CD4-positive, alpha-beta T cell treated with Interleukin-15 for 1 hour (primary cell): ENCODE measurements at places on chromosomes 7 and 10.

DNA sequence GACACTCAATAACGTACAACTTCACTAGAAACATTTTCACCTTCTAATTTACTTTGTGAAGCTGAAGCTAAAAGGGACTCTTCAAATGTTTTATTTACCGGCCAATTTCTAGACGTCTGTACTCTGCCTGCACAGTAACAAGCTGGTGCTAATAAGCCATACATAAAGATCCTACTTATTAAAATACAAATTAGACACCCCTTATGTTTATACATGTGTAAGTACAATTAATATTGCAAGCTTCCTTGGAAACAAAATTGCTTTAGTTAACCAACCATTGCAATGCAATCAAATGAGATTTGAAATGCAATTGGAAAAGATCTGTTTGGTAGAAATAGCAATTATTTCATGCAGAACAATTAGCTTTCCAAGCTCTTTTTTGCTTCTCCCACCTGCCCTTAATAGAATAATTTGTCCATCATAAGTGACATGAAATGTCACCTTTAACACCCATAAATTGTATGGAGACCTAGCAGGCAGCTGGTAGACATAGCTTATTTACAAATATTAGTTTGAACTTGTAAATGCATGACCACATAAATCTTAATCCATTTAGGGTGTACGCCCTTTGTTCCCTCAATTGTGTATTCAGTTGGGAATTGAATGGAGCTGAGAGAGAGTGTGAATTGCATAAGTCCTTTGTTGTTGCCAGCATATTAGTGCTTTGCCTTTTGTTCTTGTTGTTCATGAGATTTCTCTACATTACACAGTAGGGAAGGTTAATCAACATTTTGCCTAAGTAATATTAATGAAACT, 277.1 kb downstream of the CACNA2D1 start:
- DNase-seq: no peak

- DNase-seq: no peak
These were observed 3.0 kb downstream of the CALN1 start for GRCh38 chr7:72408966-72409637.

DNA sequence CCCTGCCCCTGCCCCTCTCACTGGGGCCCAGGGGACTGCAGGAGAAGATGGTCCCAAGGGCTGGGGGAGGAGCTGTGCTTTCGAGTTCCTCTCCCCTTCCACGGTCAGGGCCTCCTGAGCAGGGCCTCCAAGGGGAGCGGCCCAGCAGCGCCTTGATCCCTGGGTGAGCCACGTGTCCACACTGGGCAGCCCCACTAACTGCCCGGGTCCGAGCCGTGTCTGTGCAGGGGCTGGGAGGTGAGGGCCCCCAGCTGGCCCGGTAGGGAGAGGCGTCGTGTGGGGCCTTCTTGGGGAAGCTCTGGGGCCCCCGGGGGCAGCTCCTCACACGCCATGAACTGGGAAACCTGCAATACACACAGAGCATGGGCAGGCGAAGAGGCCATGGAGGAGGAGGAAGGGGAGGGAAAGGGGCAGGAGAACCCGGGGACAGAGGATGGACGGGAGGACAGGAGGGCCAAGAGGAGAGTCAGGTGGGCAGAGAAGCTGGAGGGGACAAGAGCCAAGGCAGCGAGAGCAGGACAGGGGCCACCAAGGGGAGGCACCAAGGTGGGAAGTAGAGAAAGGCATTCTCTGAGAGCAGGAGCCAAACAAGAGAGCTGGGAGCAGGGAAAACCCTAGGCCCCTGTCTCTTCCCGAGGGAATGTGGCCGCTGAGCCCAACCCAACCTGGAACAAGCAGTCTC, 32.8 kb downstream of the KCNH2 start:
- DNase-seq: no peak

- DNase-seq: no peak
These were observed 183.2 kb upstream of the LYZL1 start for GRCh38 chr10:29105516-29106215.

DNA sequence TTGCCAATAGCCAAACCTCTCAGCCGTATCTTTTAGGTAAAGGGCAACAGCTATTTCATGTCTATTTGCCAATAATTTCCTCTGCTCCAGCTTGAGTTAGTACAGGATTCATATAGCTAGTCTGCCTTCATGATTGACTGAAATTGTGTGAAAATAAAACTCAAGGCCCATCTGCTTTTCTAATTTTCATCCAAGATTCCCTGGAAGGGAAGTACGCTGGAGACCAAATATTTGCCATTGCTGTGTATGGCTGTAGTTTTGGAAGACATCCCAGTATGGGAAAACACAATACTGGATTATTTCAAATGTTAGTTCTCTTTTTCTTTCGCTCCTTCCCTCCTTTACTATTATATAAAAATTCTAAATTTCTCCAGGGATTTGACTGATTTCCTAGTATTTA, 652.4 kb downstream of the CNTNAP2 start:
- no peak for DNase-seq

GRCh38 chr7:137717811-137718271, 128.9 kb downstream of the DGKI start:
- DNase-seq: no peak

GRCh38 chr7:155961241-155962190, 149.3 kb upstream of the SHH start:
- no peak for DNase-seq

DNA sequence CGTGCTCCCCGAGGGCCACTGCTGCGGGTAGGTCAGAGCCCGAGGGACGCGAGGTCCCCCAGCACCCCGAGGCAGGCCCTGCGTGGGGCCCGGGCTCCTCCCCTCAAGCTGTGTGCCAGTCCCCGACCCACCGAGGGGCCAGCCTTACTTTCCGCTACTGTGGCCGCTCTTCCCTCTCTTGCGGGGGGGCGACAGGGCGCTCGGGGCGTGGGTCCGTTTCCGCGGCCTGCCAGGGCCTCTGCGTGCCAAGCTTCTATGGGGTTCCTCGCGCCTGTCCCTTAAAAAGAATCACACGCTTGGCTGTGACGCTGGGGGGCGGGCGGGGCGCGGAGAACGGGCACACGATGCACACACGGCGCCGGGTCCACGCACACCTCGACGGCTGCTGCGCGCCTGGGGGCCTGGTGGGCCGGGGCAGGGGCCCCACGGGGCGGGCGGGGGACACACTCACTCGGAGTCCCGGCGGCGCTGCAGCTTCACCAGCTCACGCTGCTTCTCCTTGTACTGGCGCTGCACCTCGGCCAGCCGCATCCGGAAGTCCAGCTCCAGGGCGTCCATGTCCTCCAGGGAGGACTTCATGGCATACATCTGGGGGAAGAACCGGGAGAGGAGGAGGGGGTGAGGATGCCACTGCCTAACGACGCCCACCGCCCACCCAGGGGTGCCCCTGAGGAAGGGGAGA, 62.0 kb downstream of the TNRC18 start:
- DNase-seq: no peak

DNA sequence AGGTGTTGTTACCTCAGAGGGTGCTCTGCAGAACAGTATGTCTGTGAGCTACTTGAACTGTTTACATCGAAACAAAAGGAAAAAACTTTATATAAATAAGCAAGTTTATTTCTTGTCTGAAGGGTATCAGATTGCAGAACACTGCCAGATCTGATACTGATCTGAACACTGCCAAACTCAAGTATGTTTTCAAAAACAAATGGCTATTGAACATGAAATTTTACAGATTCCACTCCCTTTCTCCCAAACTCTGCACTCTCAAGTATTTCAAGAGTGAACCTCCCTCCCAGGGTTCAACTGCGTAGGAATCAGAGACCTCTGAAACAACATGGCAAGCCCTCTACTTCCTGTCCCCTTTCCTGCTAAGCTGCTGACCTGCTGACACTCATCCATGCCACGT, 216.6 kb downstream of the ZNF33B start:
- no peak for DNase-seq

GRCh38 chr7:29815181-29816105, 9.1 kb downstream of the WIPF3 start:
- no peak for DNase-seq

DNA sequence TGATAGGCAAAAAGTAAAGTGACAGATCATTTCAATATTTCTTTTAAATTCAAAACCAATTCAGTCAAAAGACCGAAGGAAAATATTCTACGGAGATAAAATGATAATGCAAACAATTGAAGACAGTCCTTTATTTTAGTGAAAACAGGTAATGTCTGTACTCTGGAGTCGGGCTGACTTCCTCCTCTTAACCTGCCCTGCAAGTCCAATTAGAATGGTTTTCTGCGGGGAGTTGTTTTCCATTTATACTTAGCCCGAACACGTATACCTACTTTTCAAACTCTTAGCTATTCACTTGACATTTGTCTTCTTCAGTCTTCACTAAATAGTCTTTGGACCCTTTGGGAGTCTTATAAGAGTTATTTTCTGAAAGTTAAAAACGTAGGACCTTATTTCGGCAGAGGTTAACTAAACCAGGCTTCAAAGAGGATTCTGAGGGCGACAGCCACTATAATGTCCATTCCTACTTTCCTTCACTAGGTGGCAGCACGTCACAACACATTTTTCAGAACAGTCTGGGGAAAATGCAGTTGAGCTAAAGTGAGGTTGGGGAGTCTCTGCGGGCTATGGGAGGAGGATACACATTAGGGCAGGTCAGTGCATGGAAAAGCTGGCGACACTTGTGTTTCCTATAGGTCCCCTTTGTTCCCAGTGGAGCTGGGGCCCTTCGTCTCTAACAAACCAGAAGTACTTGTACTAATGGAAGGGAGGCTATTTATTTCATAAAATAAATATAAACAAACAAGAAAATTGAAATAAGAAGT, 472.0 kb downstream of the KCNMA1 start:
- DNase-seq: peak; percentile 20

DNA sequence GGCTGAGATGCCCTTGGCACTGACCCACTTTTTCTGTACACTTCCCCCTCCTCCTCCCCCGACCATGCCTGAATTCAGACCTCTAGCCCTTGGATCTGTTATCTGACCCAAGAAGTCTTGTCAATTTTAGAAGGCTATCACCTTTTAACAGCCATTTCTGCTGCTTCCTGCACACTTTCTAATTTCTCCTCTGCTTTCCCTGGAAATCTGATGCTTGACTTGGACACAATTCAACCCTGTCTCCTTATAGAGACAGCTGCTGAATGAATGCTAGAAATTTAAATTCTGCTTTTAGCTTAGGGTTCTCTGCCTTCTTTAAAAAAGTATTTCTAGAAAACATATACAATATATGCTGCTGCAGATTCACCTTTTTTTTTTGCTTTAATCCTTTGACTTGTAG, 417.9 kb upstream of the KLF6 start:
- no peak for DNase-seq

GRCh38 chr7:71236230-71237105, 104.5 kb downstream of the GALNT17 start:
- DNase-seq: no peak

DNA sequence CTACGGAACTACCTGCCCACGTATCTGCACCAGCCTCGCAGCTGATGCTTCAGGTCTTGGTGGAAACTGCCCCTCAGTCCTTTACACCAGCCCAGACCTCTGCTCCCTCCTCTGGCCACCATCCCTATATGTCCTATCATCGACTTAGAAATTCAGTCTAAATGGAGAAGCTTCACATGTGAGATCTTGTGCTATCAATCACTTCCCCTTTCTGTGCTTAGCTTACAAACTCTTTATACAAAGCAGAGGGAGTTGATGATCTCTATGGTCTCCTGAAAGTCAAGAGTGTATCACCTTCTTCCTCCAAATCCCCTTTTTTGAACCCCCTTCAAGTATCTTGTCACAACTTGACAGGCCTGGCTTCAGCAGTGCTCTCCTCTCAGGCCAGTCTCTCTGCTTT, 30.7 kb downstream of the ZNF777 start:
- no peak for DNase-seq

DNA sequence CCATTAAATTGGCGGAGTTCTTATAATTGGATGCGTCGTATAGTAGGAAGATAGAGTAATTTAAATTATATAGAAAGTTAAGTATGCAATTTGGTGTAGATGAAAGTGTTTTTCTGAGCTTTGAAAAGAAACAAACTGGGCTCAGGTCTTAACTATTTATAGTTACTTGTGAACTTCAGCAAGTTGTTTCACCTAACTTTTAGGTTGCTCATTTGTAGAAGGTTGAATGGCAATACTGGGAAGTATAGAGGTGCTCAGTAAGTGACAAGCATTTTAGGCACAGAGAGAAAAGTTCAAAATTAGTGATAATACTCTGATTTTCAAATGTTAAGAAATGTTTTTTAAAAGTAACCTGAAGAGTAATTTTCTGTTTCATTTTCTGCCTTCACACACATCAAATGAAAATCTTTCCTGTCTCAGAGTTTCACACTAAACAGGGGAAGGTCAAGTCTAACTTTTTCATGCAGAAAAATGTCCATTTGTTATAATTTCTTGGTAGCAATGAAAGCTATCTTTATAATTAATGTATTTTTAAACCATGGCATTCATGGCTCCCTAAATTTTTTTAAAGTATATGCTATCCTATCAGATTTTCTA, 146.5 kb downstream of the PHF14 start:
- DNase-seq: no peak

- no peak for DNase-seq
These were observed 69.9 kb downstream of the ASAH2B start for GRCh38 chr10:50809596-50809995.

- DNase-seq: no peak
These were observed 36.9 kb downstream of the STK32C start for GRCh38 chr10:132270721-132271457.

DNA sequence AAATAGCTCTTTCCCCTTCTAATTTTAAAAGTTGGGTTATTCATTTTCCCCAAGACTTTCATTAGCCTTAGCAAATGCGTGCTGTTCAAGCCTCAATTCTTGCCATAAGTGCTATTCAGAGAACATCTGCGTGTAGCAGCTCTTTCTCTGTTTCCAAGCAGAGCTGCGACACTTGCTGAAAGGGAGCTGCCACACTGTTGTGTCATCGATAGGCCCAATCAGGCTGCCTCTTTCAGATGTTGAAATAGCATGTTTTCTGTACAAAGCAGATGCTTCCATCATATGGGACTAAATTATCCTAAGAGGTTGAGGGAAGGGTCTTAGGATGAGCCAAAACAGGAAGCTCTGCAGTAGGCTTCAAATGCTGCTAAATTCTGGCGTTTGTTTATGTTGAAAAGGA, 220.9 kb upstream of the CDC14C start:
- DNase-seq: no peak

GRCh38 chr10:33428682-33429081, 94.2 kb upstream of the NRP1 start:
- DNase-seq: no peak

DNA sequence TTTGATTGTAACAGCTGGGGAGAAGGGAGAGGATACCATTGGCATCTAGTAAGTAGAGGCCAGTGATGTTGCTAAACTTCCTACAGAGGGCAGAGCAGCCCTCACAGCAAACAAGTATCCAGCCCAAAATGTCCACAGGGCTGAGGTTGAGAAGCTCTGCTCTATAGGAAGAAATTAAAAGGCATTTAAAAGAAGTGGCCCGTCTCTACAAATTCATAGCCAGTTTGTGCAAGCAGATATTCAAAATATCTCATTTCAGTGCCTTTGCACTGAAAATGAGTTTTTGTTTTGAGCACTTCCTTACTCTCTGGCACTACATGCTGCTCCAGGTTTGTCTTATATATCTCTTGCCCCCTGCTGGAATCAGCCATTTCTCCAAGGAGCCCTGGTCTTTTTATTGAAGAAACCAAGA, 330.0 kb downstream of the BBS9 start:
- DNase-seq: no peak

DNA sequence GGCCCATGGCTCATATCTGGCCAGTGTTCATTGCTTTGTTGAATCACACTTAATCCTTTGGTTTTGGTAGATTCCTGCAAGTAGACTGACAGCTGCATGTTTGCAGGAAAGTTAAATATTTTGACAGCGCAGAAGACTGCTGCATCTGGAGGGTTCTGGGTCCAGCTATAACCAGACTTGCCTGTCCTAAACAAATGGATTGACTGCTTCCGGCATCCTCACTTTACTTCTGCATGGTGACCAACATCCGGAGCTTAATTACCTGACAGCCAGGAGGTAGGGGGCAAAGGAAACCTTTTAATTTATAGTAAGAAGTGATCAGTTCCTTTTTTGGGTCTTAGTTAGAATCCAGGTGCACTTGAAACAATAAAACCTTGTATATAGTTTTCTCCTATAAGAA, 263.3 kb downstream of the SNX10 start:
- DNase-seq: no peak
